ENCODE measurements at places on chromosomes 4 and X.

DNA sequence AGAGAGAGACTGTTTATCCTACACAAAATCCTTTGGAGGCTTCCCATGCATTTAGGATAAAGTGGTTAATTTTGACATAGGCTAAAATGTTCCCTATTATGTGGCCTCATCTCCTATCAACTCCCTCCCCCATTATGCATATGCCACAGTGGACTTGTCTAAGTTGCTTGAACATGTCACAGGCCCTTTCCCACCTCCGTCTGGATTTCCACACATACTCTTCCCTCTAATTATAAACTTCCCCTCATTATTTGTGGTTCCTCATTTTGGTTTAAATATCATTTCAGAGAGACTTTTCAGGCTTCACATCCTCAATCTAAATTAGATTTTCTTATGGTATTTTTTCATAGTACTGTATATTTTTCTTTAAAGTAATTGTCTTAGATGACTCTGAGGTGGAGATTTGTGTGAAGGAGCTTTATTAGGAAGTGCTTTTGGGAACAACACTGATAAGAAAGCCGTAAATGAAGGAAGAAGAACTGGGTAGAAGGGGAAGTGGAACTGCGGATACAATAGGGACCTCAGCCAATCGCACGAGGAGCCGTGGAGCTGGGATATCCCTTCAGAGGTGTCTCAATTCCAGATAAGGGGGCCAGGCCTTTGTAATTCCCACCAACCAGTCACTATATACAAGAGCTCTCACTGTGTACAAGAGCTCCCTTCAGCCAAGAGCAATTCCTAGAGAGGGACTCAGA lies 7.9 kb downstream of the C4orf17 start:
- no peak for DNase-seq

DNA sequence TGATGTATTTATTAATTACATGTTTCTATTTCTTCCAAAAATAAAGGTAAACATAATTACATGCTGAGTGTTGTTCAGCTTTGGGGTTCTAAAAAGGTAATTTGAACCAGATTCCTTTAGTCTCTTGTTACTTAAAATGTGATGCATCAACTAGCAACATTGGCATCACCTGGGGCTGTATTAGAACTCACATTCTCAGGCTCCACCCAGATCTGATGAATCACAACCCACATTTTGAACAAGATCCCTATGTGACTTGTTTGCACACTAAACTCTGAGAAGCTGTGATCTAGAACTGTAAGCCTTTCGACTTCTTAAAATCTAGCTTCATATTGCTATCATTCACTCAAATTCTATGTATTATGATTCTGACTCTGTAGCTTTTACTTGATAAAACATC lies 23.0 kb upstream of the HS3ST1 start:
- DNase-seq: no peak

DNA sequence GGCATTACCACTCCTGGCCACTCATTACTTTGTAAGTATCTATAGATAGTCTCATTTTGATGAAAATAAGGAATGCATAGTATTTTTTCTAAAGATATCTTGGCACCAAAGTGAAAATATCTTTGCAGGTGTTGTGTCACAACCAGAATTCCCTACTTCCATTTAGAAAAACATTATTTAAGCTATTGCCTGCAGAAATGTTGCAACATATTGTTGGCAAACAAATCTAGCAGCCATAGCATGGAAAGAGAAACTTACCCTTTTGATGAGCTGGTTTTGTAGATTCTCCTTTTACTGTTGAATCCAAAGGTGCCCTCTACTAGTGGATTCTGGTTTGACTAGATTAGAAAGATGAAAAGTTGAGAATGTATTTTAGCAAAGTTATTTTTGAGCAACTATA lies 138.8 kb downstream of the AREG start:
- DNase-seq: no peak

GRCh38 chr4:185573651-185574199 lies 38.4 kb upstream of the PDLIM3 start:
- DNase-seq: peak; percentile 82

GRCh38 chrX:17377091-17377717 lies 2.2 kb downstream of the NHS start:
- DNase-seq: peak; percentile 82

GRCh38 chr4:91243132-91243531 lies 1060.6 kb upstream of the GRID2 start:
- DNase-seq: no peak

DNA sequence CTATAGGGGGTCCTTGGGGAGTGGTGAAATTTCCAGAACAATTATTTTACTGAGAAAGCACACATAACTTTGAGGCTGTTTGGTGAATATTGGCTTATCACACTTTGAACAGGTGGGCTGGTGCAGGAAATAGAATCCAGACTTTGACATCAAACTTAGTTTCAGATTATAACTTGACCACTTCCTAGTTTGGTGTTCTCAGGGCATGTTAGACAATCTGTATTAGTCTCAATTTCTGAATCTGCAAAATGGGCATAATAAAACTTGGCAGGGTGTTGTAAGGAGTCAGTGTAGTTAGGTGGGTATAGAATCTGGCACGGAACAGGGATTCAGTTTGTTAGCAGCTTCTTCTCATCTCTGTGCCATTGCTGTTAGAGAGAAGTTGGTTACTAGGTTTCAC lies 43.3 kb upstream of the MBNL3 start:
- no peak for DNase-seq

Data from posterior vena cava (tissue), 2 donors.